ENCODE measurements at places on chromosomes 7 and 10.
A peak's percentile ranks its signal among the peaks of the same experiment; 100 is the strongest.

DNA sequence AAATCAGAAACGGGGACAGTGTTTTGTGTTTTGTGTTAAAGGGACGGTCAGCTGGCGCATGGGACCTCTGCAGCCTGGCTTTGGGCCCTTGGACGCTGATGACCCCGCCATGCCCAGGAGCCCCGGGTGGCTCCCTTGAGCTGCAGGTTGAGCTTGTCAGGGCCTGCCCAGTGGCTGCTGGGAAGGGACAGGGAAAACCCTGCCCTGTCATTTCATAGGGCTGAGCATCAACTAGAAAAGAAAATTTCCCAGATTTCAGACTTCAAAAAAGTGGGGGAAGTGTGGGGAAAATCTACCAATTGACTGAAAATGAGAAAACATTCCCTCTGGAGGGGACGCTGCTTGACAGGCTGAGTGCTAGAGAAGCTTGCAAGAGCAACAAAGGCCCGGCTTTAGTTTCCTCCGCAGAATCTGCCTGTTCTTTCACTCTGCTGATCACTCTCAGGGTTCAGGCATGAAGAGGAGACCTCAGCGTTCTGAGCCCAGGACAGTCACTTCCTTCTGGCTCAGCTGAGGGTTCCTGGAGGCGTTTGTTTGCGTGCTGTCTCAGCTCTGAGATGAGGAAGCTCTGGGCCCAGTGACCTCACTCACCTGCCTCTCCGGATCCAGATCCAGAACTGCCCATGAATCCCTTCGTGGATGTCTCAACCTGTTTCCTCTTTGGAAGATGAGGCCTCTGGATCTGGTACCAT is 18.6 kb upstream of the DNAJB6 start:
- DNase-seq, result no peak

GRCh38 chr10:110821508-110821907 is 50.2 kb upstream of the PDCD4 start:
- DNase-seq, result no peak

DNA sequence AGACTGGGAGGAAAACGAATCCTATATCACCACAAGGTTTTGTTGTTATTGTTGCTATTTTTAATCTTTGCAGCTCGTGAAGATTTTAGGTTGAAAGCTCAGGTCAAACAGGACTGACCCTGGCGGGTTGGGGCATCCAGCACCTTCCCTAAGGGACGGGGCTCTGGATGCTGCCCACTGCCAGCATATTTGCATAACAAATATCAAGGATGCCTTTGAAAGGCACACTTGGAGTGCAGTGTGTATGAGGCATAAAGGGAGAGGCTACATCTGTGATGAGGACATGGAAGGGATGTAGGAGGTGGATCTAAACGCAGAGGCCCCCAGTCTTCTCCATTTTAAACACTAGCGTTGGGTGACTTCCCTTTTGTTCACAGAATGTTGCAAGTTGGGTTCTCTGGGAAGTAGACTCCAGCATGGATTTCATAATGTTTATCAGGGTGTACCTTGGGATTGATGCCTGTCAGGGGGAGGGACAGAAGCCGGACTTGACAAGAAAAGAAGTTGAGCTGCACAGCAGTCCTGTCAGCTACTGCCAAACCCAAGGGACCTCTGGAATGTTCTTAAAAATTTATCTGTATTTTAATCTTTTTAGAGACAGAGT is 181.1 kb upstream of the IMMP2L start:
- no peak for DNase-seq

DNA sequence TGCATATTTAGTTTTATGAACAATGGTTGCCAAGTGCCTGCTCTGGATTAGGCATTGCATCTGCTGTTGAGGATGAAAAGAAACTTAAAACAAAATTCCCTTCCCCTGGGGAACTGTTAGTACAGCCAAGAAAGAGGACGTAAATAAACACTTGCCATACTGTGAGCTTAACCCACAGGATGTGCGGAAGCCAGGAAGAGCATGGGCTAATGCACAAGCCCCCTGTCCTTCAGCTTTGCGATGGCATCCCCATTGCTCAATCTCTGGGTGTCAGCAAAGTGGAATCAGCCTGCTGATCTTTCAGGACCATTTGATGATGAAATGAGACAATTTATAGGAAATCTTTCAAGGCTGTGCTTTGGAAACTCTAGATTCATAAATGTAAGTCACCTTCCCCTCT is 399.9 kb upstream of the IGFBP3 start:
- DNase-seq, result no peak

DNA sequence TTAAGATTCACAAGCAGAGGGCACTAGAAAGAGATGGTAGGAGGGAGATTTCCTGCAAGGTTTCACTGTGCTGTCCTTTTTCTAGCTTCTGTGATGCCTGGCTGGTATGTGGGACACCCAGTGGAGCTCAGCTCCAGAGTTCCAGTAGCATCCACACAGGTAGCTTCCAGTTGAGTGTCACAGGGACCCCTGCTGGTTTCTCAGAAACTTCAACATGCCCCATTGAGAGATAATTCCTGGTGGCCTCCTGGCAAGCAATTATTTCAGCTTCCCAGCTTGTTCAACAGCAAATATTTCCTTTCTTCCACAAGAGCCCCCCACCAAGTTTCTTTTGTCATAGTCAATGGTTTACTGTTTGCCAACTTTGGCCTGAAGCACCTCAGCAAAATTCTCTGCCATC is 858.7 kb downstream of the REEP3 start:
- DNase-seq, result no peak

GRCh38 chr7:72023926-72024325 is 388.2 kb downstream of the CALN1 start:
- DNase-seq, result no peak

DNA sequence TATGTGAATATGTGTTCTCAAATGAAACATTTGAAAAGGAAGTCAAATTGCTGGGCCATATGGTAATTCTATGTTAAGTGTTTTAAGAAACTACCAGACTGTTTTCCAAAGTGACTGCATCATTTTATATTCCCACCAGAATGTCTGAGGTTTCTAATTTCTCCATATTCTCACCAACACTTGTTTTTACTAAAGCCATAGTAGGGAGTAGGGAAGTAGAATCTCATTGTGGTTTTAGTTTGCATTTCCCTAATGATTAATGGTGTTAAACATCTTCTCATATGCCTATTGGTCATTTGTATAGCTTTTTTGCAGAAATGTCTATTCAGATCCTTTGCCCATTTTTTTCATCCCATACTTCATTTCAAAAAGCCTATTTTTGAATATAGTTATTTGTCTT is 9.1 kb upstream of the SEMA4G start:
- DNase-seq, result no peak

GRCh38 chr7:137074391-137075030 is 206.1 kb downstream of the CHRM2 start:
- DNase-seq, result peak; percentile 38

- DNase-seq, result no peak
Measured at GRCh38 chr7:98278408-98278807, 3.1 kb upstream of the BRI3 start.

GRCh38 chr7:153887749-153888569 is 164.2 kb upstream of the DPP6 start:
- DNase-seq, result no peak

DNA sequence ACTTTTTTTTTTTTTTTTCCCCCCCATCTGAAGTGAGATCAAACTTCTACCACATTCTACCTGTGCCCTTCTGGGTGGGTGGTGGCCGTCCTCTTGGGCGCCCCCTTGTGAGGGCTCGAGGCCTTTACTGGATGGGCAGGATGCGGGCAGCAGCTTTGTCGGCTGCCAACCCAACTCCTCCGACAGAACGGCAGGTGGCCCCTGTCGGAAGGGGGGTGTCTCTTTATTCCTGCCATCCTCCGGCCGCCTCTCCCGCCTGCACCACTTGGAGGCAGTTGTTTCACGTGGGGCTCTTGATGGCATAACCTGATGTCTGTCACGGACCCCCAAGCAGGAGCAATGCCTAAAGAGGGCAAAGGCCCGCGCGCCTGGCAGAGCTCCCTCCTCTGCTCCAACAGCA is 31.0 kb downstream of the AMZ1 start:
- DNase-seq, result no peak

DNA sequence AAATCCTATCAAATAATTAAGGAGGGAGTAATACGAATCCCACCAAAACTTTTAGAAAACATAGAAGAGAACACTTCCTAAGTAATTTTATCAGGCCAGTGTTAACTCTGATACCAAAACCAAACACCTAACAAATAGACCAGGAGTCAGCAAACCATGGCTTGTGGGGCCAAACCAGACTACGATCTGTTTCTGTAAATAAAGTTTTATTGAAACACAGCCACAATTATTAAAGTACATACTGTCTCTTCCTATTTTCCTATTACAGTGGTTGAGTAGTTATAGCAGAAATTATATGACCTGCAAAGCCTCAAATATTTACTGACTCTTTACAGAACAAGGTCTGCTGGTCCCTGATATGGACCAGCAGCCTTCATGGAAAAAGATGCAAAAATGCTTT is 73.1 kb upstream of the ELN start:
- no peak for DNase-seq

DNA sequence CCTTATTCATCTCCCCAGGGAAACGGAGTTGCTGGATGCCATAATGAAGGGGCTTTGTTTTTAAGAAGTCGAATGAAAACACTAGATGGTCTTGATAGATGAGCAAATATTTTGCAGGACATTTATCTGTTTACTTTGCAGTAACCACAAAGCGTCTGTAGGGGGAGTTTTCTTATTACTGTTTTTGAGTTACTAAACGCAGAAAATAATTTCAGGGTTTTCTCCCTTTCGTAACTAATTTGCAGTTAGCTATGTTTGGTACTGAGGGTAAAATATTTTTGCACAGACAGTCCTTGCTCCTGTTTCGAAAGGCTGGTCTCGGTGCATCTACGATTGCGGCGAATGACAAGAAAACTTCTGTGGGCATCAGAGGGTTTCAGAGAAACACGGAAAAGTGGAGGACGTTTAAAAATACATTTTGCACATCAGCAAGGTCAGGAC is 505.6 kb upstream of the MKI67 start:
- DNase-seq, result no peak

GRCh38 chr7:151058781-151059366 is 515 bp upstream of the SLC4A2 start:
- no peak for DNase-seq

DNA sequence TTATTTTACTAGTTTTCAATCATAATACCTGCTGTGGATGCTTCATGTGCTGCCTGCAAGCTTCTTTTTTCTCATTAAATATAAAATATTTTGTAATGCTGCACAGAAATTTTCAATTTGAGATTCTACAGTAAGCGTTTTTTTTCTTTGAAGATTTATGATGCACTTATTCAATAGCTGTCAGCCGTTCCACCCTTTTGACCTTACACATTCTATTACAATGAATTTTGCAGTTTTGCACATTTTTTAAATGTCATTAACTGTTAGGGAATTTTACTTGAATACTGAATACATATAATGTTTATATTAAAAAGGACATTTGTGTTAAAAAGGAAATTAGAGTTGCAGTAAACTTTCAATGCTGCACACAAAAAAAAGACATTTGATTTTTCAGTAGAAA is 103.0 kb downstream of the PTEN start:
- no peak for DNase-seq

DNA sequence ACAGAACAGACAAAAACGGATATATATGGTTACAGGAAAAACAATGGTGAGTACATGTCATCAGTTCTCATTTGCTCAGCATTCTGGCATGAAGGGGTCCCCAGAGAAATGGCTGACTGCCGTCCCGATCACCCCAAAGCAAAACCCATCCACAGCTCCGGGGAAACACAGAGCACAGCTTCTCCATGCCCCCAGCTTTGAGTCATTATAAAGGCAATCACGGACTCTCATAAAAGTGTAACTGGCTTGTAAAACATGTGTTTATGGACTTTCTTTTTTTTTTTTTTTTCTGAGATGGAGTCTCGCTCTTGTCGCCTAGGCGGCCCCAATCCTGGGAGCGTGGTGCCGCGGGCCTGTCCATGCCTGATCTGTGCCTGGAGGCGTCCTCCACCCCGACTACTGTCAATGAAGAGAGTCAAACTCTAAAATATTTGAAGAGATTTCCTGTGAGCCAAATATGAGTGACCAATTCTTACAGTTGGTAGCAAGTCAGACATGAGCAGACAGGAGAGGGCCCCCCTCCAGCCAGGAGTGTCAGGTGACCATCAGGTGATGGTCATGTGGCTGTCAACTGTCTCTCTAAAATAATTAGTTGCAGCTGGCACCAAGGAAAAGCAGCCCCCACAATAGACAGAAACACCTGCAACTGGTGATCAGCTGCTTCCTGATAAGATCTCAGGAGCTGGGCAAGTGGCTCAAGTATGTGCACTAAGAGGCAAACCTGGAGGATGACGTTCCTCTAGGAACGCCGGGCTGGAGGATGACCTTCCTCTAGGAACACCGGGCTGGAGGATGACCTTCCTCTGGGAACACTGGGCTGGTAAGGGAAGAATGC is 21.7 kb upstream of the NOM1 start:
- no peak for DNase-seq
